Motor neuron (in vitro differentiated cells): ENCODE measurements at places on chromosomes 11 and 22. TPM values are rescaled to one million over a fixed set of nuclear protein-coding genes. Genes with fewer than 3 reads are reported as not detected.

UPK3A gene
- total RNA-seq: not detected in 2 replicates

SYCE3 gene
- total RNA-seq: not detected in 2 replicates

TSGA10IP gene
- total RNA-seq: 2.0 TPM in 1 of 2 replicates, not detected in the other

CLMP gene
- total RNA-seq: 19.7 and 20.1 TPM in 2 replicates

GDPD4 gene
- total RNA-seq: 0.32 and 0.33 TPM in 2 replicates

KCNQ1OT1 gene
- 2.4 and 5.4 TPM in 2 replicates for total RNA-seq

GSTT2B gene
- 0.39 TPM in 1 of 2 replicates, not detected in the other for total RNA-seq

NPAS4 gene
- 0.32 and 0.42 TPM in 2 replicates for total RNA-seq

SPINDOC gene
- total RNA-seq: 58.1 and 61.5 TPM in 2 replicates

NEU3 gene
- 10.6 and 13.6 TPM in 2 replicates for total RNA-seq

KRTAP5-2 gene
- 1.6 and 2.5 TPM in 2 replicates for total RNA-seq
